ENCODE measurements at places on chromosomes 5 and 9.

DNA sequence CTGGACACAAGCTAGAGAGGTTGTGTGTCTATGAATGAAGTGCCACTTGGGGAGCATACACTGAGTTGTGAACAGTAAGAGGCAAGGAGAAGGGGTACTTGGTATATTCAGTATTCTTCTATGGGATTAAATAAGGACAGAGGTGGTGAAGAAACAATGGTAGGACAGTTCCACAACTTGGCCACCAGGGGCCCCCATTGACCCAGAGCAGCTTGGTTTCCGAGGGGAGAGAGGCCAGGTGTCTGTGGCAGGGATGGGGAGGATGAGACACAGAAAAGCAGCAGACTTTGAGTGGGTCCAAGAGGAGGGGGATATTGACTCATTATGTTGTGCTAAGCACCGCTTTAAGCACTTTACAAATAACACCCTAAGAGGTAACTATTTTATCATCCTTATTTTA, 220.6 kb downstream of the MELK start:
- DNase-seq: no peak

GRCh38 chr5:638501-639252, 26.5 kb downstream of the CEP72 start:
- no peak for DNase-seq

DNA sequence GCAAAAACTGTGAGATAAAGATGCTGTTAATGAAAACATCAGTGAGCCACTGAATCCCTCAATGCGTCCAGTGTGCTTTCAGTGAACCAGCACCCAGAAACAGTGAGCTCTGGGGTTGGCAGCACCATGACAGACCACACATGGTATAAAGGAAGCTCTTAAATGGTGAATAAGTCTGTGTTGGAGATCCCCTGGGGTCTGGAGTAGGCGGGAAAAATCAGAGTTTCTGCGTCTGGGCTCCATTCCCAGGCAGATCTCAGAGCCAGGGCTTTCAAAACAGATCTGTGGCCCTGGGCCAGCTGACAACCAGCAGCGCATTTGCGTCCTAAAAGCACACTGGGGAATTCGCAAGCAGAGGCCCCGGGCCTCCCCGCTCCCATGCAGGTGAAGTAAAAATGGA, 233.5 kb downstream of the FRMD3 start:
- no peak for DNase-seq

DNA sequence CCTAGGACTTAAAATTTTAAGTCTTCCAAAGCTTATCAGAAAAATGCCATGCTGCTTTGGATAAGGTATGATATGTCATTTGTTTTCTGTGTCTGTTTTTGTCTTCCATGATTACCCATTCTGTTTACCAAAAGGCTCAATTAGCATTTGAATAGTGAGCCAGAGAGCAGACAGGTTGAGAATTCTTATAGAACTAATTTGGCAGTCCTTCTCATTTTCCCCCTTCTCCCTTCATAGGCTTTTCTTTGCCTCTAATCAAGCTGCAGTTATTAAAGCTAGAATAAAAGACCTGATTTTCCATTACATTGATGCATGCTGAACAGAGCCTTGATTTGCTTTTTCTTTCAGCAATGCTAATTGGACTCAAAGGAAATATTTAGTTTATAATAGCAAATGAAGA, 993.0 kb downstream of the MAT2B start:
- DNase-seq: no peak

GRCh38 chr5:141882594-141883183, 4.5 kb upstream of the PCDH1 start:
- DNase-seq: no peak

GRCh38 chr9:135925496-135926133, 18.3 kb upstream of the CAMSAP1 start:
- peak; percentile 41 for DNase-seq

- no peak for DNase-seq
Observed at GRCh38 chr5:89604342-89604741, 721.4 kb upstream of the MEF2C start.

- no peak for DNase-seq
Observed at GRCh38 chr9:86822006-86822801, 125.1 kb downstream of the GAS1 start.

DNA sequence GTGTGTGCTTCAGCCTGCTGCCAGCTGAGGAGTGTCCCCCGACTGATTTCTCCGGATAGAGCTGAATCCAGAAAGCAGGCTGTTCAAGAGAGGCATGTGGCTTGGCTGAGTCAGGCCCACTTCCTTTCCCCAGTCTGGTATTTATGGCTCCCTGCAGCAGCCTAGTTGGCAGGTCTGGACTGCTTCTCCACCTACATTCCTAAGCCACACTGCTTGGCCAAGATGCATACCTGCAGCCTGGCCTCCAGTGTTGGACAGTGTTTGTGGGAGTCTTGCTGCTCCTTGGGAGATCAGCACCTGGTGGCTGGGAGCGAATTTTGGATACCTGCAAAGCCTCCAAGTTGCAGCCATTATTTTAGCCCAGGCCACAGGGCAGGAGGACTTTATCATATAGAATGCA, 670.8 kb downstream of the ACTL7B start:
- no peak for DNase-seq

DNA sequence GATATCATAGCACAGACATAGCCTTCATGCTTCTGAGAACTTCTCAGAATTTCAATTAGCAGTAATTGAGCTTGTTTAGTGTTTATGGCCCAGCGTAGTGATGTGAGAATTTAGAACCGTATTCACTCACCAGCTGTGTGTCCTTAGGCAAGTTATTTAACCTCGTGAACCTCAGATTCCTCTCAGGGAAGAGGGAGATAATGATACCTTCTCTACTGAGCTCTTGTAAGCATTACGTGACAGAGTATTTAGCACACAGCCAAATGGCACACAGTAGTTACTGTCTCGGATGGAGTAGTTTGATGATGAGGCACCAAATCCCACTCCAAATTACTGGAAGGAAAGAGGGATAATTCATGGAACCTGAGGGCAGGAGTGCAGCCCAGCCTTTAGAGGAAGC, 429.3 kb downstream of the CCDC171 start:
- no peak for DNase-seq

- DNase-seq: no peak
Observed at GRCh38 chr5:76527685-76528161, 95.5 kb downstream of the F2RL2 start.

- no peak for DNase-seq
Observed at GRCh38 chr5:65055938-65056337, 287.2 kb downstream of the CWC27 start.

GRCh38 chr5:13976867-13977830, 32.7 kb upstream of the DNAH5 start:
- DNase-seq: no peak

DNA sequence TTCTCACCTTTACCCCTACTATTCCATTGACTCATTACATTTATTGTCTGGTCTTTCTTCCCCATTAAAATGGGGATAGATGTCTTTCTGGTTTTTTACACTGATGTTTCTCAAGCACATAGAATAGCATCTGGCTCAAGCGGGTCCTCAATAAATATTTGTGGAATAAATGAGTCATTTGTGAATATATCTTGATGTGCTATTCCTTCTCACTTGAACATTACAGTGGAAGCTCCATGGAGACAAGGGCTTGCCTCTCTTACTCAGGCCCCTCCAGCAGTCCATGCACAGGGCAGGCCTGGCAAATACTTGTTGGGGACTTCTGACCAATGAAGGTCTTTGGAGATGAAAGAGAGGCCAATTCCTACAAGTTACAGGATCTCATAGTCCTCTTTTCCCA, 151.7 kb upstream of the TAS2R1 start:
- no peak for DNase-seq

DNA sequence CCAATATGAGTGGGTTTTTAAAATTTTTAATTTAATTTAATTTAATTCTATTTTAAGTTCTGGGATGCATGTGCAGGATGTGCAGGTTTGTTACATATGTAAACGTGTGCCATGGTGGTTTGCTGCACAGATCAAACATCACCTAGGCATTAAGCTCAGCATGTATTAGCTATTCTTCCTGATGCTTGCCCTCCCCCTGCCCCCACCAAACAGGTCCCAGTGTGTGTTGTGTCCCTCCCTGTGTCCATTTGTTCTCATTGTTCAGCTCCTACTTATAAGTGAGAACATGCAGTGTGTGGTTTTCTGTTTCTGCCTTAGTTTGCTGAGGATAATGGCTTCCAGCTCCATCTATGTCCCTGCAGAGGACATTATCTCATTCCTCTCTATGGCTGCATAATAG, 35.0 kb upstream of the ANKRD33B start:
- no peak for DNase-seq

GRCh38 chr5:72063219-72063819, 44.0 kb upstream of the MAP1B start:
- no peak for DNase-seq

DNA sequence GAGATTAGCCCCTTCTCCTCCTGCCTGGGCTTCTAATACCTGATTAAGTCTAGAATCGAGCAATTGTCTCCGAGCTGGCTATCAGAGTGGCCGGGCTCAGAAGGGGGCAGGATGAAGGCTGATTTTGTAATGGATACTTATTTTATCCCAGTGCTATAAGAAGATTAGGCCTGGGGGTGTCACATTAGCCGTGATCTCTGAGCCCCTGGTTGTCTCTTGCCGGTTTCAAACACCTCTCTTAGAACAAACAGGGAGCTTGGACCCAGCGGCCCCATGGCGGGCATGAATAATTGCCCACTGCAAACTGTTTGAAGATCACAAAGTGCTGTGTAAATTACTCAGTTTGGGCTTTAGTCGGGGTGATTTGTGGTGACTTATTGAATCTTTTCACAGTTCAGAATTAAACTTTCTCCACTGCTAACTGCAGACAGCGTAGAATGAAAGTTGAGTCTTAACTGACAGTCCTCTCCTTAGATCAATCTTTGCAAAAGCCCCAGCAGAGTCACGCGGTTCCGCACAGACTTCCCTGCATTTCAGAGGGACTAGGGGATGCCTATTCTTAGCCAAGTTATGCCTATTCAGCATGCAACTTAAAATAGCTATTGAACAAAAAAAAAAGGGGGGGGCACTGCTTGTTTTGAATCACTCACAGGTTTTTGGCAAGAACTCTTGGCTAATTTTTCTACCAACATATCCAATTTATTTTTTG, 200.6 kb upstream of the IRX1 start:
- DNase-seq: no peak

DNA sequence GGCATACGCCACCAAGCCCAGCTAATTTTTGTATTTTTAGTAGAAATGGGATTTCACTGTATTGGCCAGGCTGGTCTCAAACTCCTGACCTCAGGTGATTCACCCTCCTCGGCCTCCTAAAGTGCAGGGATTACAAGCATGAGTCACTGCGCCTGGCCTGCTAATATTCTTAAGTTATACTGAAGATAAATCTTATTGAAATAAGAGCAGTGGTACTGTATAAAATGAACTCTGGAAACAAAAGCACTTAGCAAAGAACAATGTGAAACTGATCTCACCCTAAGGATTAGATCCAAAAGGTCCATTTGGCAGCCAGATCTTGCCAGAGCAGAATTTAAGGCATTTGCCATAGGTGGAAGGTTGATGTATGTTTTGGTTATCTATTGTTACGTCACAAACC, 27.1 kb downstream of the CYSTM1 start:
- DNase-seq: no peak

Measured in stimulated activated CD8-positive, alpha-beta memory T cell treated with anti-CD3 and anti-CD28 coated beads, Interleukin-4, amount 100 ng/mL, for 24 hours (primary cell).